ENCODE measurements at places on chromosomes 1 and 21.

DNA sequence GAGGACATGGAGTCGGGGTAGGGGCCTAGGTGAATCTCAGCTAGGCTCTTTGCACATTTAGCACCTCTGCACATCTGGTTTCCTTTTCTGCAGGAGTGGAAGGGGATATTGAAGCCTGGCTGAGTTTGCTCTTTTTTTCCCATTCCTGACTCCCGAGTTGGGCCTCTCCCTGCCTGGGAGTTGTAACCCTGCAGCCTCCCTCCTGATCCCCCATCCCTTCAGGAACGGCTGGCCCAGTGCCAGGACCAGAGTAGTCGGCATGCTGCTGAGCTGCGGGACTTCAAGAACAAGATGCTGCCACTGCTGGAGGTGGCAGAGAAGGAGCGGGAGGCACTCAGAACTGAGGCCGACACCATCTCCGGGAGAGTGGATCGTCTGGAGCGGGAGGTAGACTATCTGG lies 836 bp downstream of the OLFML3 start:
- peak; percentile 35 for DNase-seq

- no peak for DNase-seq
These were observed 8.0 kb downstream of the BATF3 start for GRCh38 chr1:212691561-212692071.

DNA sequence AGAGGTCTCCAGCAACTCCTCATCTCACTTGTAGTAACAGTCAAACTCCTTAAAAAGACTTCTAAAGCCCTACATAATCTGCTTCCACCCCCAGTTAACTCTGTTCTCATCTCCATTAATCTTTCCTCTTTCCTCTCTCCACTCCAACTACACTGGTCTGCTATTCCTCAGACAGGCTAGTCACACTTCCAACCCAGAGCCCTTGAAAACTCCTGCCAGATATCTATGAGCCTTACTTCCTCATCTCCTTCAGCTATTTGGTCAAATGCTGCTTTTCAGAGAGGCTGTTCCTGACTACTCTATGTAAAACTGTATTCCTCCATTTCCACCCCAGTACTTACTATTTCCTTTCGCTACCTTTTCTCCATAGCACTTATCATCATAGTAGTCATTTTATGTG lies 24.4 kb downstream of the PCP4L1 start:
- DNase-seq: no peak

DNA sequence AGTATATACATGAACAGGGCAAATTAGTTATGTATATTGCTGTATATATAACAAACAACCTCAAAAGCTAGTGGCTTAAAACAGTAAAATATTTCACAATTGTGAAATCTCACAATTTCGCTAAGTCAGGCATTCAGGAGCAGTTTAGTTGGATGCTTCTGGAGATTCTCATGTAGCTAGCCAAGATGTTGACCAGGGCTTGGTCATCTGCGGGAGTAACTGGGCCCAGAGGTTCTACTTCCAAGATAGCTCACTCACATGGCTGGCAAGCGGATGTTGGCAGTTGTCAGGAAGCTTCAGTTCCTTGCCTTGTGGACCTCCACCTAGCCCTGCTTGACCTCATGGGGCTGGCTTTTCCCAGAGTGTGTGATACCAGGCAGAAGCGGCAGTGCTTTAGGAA lies 95.6 kb downstream of the TTC3 start:
- DNase-seq: no peak

DNA sequence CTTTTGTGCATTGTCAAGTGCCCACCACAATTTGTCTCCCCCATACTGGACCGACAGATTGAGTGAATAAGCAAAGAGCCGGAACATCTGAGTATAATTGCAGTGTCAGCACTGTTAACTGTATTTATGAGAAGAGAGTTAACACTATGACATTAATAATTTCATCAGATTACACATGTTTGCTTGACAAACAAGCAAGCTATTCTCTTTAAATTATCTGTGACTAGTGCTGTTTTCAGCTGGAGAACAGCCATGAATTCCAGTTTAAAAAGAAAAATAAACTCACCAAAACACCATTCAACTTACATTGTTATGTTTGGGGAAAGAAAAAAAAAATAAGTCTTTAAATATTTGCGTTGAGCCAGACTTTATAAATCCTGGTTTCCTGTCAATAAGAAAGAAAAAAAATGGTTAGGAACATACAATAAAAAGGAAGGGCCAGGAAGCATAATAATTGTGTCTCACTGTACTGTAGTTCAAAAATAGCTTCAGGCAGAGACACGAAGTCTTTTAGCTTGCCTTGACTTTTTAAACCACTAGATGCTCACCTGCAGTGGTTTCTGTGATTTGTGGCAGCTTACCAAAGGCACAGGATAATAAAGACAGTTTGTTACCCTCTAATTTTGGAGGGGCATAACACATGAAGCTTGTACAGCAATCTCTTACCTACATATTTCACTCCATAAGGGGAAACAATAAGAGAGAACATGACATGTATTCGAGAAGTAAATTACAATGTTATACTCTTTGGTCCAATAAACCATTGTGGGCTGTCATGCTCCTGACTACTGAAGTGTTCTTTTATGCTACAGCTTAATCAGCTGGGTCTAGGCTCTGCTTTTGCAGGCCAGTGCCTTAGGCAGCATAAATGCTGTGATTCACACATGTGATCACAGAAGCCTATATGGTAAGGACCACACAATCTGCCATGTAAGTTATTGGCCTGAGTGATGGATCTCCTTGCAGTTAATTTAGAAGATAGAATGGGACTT lies 302.0 kb upstream of the ADGRL2 start:
- DNase-seq: no peak

DNA sequence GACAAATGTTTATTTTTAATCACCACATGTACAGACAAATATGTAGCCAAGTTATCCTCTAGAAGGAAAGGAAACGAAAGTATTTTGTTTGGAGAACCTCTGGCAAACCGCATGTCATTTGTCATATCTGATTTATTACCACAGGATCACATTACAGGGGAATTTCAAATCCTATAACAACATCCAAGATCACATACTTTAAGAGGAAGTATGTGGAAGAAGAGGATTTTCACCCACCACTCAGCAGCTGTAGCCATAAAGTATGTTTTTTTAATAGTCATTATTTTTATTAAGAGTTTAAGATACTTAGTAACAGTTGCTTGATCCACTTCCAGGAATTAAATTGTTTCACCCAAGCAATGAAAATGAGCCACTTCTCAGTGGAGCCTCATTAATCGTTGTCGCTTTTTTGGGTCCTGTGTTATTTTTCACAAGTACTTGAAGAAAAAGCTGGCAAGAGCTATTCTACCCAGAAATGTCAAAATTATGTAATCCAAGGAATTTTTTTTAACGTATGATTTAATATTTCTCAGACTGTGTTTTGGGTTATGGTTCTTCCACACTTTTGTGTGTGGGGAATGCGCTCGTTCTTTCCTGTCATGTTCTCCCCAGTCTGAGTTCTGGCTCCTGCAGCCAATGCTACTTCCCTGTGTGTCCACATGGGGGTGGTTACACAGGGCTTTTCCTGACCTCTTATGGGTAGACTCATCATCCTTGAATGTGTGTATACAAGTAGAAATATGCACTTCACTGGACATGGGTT lies 6.9 kb downstream of the SERTAD4 start:
- no peak for DNase-seq

- no peak for DNase-seq
These were observed 3.5 kb upstream of the CLDN19 start for GRCh38 chr1:42743317-42744147.

GRCh38 chr1:35284852-35285251 lies 16.3 kb downstream of the ZMYM4 start:
- no peak for DNase-seq

- no peak for DNase-seq
These were observed 337.6 kb upstream of the SNX7 start for GRCh38 chr1:98323906-98324358.

- no peak for DNase-seq
These were observed 7.2 kb downstream of the ACTL8 start for GRCh38 chr1:17762313-17762712.

DNA sequence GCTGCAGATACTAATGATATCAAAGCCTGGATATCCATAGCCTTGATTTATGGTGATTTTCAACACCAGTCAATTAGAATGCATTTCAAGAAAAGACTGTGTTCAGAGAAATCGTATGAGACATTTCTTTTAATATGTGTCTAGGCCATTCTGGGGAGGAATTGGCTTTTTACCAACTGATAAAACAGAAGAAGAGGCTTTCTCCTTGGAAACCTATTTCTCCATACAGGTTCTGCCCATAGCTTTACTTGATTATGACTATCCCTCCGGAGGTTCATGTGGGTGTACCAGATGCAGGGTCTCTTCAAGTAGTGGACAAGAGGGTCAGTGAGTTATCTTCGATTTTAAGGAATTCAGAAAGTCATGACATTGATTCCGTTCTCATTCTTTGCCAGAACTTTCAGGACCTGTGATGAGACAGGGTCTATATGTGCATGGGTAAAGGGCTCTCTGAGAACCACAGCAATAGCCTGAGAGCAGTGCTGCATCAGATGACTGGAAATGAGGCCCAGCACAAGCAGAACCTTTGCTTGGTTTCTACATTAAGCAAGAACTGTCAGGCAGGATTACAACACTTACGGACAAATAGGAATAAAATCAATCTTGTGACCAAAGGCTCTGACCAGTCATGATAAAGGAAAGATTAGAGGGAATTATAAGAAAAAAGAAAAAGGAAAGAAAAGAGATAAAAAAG lies 263.7 kb upstream of the SGIP1 start:
- DNase-seq: no peak

- DNase-seq: no peak
These were observed 926 bp downstream of the POU3F1 start for GRCh38 chr1:38045401-38046332.

GRCh38 chr1:173823781-173824314 lies 625 bp upstream of the DARS2 start:
- DNase-seq: no peak

DNA sequence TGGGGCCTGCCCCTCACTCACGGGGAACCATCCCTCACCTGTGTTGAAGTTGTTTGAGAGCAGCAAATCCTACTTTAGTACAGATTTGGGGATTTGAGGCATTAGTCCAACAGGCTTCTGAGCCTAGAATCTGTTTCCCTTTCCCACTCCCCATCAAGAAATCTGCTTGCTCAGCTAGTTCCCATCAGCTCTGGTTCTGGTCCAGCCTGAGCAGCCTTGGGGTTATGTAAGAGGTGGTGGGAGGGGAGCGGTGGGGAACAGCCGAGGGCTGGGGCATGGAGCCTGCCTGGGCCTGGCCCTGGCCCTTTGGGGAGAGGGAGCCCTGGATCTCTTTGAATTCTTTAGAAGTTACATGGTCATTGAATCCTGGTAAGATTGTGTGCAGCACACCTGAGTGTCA lies 4.1 kb downstream of the GSTM5 start:
- no peak for DNase-seq

DNA sequence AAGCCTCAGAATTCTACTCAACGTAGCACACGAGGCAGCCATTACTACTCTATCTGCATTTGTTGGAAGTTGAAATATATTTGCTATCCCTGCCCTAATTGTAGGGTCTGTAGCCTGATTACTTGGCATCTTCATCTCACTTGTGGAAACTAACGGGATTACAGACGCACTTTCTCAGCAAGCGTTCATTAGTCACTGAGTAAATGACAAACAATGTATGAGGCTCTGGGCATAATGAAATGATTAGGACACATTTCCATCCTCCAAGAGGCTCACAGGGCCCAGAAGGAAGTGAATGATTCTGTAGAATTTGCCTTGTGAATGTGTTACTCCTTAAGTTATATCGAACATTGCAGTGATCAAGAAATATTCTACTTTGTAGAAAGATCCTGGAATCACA lies 78.1 kb downstream of the KIF26B start:
- DNase-seq: no peak

GRCh38 chr1:156539818-156540355 lies 32.5 kb downstream of the IQGAP3 start:
- DNase-seq: no peak

- no peak for DNase-seq
These were observed 61.0 kb upstream of the SPATA6 start for GRCh38 chr1:48532976-48533375.

GRCh38 chr1:89723863-89724262 lies 90.9 kb downstream of the LRRC8C start:
- no peak for DNase-seq

DNA sequence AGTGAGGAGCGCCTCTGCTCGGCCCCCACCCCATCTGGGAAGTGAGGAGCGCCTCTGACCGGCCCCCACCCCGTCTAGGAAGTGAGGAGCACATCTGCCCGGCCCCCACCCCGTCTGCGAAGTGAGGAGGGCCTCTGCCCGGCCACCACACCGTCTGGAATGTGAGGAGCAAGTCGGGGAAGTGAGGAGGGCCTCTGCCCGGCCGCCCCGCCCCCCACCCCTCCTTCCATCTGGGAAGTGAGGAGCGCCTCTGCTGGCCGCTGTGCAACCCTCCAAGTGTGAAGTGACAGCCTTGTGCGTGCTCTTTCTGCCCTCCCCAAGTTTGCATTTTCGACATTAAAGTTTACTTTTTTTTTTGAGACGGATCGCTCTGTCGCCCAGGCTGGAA lies 5.1 kb upstream of the ZZZ3 start:
- no peak for DNase-seq

GRCh38 chr1:40252601-40253000 lies 4.9 kb downstream of the TMCO2 start:
- no peak for DNase-seq

DNA sequence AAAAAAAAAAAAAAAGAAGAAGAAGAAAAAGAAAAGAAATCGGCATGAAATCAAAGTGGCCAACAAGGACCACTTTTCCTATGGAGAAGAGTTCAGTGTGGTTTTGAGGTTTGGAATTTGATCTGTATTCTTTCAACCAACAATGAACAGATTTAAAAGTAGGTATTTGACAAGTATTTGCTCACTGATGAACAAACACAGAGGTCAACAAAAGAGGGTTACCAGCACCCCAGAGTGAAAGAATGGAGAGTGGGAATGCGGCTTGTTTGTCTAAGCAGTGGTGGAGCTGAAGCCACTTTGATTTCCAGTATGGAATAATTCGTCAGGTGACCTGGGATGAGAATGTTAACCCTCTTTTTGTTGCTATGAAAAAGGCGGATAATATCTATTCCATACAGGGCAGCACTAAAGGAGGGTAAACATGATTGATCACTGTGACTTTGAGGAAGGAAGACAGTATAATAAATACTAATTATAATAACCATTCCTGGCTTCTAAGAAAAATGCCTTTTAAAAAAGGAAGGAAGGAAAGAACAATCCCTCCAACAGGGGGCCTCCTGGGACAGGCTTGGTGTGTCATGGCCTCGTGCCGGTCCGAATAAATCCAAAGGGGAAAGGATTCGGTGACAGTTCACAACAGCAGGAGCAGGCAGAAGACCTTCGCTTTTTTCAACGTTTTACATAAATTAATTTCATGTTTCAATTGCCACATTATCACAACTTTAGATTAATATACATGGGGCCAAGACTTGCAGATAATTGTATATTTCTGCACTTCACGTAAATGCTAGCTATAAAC lies 37.2 kb upstream of the SIM2 start:
- no peak for DNase-seq

GRCh38 chr21:38660333-38661196 lies 145.2 kb upstream of the ETS2 start:
- no peak for DNase-seq

All from omental fat pad (tissue), 4 donors.